ENCODE measurements at places on chromosomes 7 and 10. TPM values are rescaled to one million over a fixed set of nuclear protein-coding genes. Genes with fewer than 3 reads are reported as not detected.

The MYO1G gene
- total RNA-seq = 0.61 TPM

The GNG11 gene
- total RNA-seq = 38.9 TPM

DNA sequence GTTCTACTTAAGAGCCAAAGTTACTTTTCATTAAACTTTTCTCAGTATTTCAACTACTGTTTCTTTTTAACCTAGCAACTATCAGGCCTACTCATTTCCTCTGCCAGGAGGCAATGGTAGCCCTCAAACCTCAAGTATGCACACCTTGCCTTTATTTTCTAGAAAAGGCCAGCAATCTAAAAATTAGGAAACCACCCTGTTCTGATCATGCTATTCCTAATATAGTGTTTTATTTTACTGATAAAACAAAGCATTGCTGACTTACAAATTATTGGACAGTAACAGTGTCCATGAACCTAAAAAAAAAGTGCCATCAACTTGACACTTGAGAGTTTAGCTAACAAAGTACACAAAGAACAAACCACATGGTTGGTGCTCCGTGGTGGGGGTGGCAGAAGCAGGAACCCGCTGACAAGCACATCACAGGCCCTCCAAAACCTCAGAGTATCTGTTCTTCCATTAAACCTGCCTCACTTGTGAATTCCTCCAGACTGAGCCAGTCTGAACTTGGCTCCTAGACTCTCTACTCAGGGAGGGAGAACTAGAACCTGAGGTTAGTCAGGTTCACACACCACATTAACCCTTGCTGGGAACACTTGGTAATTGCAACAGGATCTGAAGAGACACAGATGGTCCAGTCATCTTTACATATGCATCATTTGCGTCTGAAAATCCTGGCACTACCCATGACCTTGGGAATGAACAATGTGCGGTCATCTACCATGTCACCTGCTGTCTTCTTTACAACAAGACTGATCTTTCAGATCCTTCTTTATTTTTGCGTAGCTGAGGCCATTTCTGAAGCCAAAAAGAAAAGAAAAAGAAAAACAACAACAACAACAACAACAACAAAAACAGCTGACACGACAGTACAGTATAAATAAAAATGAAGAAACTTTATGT, 31.9 kb downstream of the PIP4K2A start:
- no peak for DNase-seq

The UCN3 gene
- not detected for total RNA-seq

GRCh38 chr7:108448584-108449505, 7.4 kb downstream of the NRCAM start:
- DNase-seq = no peak

GRCh38 chr7:54705436-54705835, 53.6 kb downstream of the SEC61G start:
- DNase-seq = no peak

The WDR86 gene
- total RNA-seq = 1.2 TPM

DNA sequence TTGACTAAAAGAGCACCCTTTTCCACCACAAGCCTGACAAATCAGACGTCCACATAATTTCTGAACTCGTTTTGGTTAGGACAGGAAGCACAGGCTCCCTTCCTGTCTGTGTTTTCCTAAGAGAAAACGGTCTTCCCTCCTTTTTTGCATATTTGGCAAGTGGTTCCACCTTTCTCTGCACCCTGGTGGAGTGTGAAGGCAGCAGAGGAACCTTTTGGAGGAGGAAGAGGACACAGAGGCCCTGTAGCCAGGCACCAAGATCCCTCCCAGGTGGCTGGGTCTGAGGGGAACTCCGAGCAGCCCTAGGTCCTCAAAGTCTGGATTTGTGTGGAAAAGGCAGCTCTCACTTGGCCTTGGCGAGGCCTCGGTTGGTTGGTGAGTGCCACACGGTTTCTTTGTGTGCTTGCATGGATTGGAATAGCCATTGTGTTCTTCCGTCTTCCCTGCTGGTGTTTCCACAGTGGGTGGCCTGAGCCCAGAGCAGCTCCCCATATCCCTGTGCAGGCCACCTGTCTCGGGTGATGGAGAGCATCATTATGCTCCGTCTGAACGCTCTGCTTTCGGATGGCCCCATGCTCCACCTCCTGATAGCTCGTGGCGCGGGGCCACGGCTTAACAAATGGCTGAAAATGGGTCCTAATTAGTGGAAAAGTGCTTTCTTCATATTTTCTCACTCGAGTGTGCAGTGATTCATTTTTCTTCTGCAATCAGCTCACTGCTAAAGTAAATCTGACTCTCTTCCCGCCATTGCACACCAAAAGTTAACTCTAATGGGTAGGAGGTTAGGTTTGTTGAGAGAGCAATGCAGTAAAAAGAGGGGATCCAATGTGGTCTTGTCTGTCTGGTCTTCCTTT, 4.2 kb downstream of the IKZF1 start:
- DNase-seq = no peak

The GFRA1 gene
- 5.0 TPM for total RNA-seq
